ENCODE measurements at places on chromosomes 4 and X.

GRCh38 chrX:959595-959994 lies 252.9 kb downstream of the CRLF2 start:
- no peak for DNase-seq

DNA sequence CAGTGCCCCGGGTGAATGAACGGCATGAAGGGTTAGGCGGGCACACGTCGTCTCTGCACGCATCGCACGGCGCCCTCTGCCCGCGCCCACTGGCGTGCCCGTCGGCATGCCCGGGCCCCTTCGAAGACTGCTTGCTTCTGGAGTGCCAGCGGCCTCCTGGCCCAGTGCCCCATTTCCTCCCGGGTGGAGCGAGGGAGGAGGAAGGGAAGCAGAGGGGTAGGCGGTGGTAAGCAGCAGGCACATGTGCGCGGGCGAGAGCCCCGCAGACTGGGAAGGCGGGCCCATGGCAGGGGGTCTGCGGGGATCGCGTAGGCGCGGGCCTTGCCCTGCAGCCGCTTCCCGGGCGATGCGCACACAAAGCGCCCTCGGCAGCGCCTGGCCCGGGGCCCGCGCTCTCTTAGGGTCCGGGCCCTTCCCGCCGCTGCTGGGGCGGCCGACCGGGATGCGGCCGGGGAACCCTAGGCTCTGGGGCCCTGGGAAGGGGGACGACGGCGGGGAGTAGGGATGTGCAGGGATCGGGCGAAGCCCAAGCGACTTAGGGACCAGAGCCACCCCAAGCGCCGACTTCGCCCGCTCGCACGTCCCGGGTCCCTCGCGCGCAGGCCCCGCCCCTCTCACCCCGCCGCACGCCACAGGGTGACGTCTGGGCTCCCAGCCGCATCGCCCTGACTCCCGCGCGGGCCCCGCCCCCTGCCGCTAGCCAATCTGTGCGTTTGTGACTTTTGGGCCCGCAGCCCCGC lies 866 bp upstream of the EMD start:
- no peak for DNase-seq

DNA sequence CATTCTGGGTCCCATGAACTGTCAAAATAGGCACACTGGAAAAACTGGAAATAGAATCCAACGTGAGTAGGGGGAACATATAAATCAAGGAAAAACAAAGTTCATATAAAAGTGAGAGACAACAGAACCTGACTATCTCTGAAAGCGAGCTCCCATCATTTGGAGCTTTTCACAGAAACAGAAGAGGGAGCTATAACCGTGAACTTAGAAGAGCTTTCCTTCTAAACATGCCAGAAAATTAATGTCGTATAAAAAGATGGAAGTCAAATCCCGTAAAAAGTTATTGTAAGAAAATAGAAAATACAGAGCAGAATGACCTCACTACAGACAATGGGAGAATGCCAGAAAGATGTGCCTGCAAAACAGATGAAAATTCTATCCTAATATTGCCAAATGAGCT lies 23.9 kb upstream of the HSD17B10 start:
- DNase-seq = no peak

GRCh38 chrX:105462186-105462585 lies 241.7 kb upstream of the TEX13A start:
- no peak for DNase-seq

DNA sequence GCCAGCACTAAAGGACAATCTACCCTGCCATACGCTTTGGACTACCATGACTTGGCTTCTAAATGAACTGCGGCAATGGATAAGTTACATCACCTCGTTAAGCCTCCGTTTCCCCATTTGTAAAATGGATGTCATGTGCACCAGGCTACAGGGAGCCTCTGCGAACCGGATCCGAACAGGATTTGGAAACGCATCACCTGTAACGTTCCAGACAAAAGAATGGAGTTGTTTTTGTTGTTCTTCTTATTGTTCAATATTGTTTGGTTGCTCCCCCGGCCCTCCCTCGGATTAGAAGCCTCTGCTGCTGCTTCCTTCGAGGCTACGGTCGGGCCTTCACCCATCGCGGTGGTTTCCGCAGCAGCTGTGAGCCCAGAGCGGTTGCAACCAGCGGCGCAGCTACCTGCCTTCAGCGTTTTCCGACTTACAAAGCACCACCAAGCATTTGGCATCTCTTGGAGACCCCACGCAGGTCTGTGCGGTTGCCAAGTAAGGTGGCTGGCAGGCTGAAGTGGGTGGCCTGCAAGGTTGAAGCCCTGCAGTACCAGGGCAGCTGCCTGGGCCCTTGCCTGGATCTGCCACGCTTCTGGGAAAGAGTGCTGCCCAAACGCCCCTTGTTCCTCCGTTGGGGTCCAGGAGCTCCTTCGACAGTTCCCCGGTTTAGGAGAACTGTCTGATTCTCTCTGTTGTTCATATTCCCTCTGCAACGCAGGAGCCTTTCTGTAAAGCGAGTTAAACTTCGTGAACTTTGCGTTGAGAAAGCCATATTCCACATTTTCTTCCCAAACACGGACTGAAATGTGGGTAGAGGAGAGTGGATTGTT lies 7.1 kb downstream of the NKX3-2 start:
- no peak for DNase-seq

GRCh38 chr4:3719836-3720235 lies 46.3 kb upstream of the ADRA2C start:
- no peak for DNase-seq

DNA sequence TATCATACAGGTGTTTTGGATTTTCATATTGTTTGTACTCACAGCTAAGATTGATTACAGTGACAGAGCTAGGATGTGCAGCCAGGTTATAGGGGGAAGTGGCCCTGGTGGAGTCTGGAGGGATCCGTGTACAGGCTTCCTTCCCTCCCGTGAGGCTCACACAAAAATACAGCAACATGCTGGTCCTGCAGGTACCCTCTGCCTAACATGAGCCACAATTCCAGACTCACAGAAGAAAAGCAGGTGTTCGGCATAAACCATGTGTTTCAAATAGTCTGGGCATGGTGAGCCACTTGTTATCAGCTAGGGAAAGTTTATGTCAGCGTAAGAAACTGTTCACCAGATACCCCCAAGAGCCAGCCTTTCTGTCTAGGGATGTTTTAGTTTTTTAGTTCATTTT lies 82.9 kb downstream of the HTT start:
- no peak for DNase-seq

DNA sequence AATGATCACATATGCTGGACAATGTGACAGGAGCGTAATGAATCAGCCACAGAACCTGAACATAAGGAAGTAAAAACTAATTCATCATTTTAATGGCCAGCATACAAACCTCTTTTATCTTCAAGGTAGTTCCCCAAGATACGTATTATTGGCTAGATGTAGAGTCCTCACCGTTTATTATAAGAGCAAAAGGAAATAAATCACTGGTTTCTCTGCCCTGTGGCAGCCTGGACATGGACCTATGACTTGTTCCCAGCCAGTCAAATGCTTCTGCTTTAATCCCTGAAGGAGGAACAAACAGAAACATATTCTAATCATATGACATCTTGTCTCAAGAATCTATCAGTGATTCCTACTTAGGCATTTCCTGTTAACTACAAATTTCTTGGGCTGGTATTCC lies 86.8 kb upstream of the FAM241A start:
- no peak for DNase-seq

GRCh38 chr4:139027776-139028175 lies 12.2 kb downstream of the NOCT start:
- no peak for DNase-seq

- no peak for DNase-seq
These were observed 924.3 kb upstream of the DIAPH2 start for GRCh38 chrX:95760356-95760755.

- DNase-seq = no peak
These were observed 62.0 kb downstream of the MBNL3 start for GRCh38 chrX:132426695-132427281.

- DNase-seq = no peak
These were observed 567.2 kb upstream of the MAGEB2 start for GRCh38 chrX:29648161-29648560.

DNA sequence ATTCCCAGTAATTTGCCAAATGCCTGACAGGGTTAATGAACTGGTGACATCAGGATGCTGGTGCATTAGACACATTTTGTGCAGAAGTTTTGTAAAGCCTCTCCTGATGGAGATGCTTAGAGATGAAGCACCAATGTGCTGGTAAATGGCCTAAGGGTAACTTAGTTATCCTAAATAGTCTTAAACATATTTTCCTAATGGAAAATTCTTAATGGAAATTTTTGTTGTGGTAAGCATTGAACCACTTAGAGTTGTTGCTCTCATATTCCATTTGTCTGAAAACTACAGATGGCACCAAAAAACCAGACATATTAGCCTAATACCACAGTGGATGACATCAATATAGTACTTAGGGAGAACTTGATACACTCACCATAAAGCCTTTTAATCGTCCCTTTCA lies 154.5 kb upstream of the ANK2 start:
- DNase-seq = no peak

DNA sequence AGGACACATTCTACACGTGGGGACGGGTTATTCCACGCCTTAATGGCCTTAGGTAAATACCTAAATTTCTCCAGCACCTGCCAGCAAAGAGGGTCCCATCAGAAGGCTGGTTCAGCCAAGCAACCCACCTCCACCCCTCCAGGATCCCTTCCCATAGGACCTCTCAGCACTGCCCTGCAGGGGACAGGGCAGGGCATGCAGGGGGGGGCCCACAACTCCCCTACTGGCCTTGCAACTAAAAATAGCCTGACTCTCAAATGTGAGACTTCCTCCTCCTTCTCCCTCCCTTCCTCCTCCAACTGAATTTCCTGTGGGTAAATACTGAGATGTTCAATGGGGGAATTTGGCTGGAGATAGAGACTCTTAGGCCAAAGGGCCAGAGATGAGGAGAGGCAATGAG lies 6.3 kb downstream of the LAS1L start:
- DNase-seq = no peak

DNA sequence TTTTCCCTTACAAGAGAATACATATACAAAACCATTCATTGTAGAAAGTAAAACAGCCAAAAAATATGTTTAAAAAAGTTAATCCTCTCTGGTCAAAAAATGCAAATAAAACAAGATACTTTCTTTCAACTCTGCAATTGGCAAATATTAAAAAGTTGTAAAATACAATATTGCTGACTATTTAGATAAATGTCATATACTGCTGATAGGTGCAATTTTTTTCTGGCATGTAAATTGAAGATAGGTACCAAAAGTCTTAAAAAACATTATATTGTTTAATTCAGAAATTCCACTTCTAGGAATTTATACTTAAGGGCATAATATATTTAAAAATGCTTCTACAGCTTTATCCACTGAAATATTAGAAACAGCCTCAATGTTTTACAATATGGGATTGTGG lies 66.4 kb upstream of the TLL1 start:
- no peak for DNase-seq

DNA sequence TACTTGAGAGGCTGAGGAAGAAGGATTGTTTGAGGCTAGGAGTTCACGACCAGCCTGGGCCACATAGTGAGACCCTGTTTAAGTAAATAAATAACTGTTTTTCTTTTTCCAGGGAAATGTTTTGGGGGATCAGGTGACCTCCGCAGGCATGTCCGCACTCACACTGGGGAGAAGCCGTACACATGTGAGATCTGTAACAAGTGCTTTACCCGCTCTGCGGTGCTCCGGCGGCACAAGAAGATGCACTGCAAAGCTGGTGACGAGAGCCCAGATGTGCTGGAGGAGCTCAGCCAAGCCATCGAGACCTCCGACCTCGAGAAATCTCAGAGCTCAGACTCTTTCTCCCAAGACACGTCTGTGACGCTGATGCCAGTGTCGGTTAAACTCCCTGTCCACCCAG lies 30.5 kb downstream of the ZBTB49 start:
- no peak for DNase-seq

DNA sequence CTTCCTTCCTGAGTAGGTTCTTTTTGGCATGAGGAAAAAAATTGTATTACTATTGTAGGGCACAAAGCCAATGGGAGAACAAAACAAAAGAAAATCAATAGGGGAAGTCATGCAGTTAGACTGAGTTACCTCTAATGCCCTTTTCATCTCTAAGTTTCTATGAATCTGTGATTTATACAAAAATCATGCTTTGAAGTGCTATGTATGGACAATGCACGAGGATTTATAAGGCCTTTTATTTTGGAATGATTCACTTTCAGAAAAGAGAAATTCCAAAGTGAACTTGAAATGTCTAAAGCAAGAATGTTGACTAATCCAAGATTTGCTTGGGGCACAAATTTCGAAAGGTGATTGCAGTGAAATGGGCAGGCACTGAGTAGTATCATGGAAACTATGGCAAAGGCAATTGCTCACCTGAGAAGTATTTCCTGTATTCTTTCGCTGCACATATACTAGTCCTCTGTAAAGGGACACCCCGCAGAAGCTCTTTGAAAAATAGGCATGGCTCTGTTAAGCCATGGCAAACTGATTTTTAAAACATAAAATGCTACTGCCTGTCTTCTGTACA lies 52.8 kb downstream of the ADGRG4 start:
- no peak for DNase-seq

GRCh38 chr4:99855678-99856077 lies 38.5 kb downstream of the LAMTOR3 start:
- DNase-seq = no peak

- no peak for DNase-seq
These were observed at the start of gene MMRN1 for GRCh38 chr4:89894649-89895550. Gene MMRN1 (plus strand): TSS chr4:89894854. CDS start chr4:89894972, 118 bp downstream.

- no peak for DNase-seq
These were observed 84.7 kb downstream of the OTC start for GRCh38 chrX:38437093-38437492.

DNA sequence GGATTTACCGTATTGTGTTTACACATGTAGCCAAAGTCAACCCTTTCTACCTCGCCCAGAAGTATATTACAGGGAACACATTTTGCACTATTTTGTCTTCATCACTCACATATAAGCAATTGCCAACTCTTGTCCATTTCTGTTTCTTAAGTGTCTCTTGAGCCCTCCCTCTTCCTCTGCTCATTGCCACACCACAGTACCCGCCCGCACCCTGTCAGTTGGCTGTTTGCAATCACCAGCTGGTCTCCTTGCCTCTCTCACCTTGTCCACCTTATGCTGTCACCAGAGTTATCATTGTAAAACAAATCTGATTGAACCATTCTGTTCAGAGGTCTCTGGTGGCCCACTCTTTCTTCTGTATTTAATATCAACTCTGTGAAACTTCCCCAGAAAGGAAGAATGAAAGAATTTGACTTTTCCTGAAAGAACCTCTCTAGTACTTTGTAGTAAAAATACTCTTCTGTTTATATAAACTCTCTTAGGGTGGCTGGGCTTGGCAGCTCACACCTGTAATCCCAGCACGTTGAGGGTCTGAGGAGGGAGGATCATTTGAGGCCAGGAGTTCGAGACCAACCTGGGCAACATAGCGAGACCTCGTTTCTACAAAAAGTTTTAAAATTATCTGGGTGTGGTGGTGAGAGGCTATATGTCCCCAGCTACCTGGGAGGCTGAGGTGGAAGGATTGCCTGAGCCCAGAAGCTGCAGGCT lies 50.2 kb downstream of the ING2 start:
- DNase-seq = no peak

DNA sequence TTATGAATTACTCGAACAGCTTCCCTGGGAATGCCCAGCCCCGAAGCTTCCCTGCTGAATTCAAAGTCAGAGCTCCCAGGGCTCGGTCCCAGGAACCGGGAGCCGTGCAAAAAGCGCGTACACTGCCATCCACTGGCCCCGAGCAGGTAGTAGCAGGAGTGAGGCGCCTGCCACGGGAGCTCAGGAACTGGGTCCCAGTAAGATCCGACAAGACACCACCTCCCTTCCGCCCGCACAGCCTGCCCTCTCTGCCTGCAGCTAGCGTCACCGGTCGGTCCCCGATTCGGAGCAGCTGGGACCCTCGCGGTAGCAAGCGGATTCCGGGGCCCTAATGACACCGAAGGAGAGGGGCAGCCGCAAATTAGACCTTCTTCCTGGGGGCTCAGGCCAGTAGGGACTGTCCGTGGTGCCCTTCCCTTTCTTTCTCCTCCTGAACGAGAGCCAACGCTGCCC lies 1.2 kb downstream of the CORIN start:
- DNase-seq = peak; percentile 73

GRCh38 chr4:88758264-88758663 lies 60.6 kb upstream of the NAP1L5 start:
- DNase-seq = no peak

Data from HEK293T (cell line).